Inflammatory macrophage (primary cell): ENCODE measurements at places on chromosomes 6 and 20.

- DNase-seq: peak; percentile 15
These were observed 291.8 kb downstream of the BMP7 start for GRCh38 chr20:56974499-56975250.

DNA sequence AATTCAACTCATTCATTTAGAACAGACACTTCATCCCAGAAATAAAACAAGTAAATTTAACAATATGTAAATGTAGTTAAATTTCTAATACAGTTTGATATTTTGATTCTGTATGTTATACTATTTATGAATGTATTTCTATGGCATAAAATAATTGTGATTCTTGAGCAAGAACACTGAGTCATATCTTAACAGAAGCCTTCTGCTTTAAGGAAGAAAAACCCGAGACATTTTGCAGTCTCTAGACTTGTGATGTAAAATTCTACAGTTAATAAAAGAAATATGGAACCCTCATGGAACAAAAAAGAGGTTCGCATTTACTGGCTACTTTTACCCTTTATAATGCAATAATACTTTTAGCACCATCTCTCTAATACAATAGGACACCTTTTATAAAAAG is 47.9 kb upstream of the SCML4 start:
- DNase-seq: peak; percentile 20

GRCh38 chr6:54125493-54125892 is 14.2 kb downstream of the MLIP start:
- no peak for DNase-seq

- peak; percentile 92 for DNase-seq
These were observed 19.6 kb downstream of the RRBP1 start for GRCh38 chr20:17662333-17663039.

GRCh38 chr20:16267526-16267925 is 305.7 kb downstream of the KIF16B start:
- DNase-seq: no peak

GRCh38 chr20:58224097-58224496 is 4.4 kb downstream of the ANKRD60 start:
- DNase-seq: no peak

- DNase-seq: no peak
These were observed 208.1 kb downstream of the UST start for GRCh38 chr6:148954934-148955333.

DNA sequence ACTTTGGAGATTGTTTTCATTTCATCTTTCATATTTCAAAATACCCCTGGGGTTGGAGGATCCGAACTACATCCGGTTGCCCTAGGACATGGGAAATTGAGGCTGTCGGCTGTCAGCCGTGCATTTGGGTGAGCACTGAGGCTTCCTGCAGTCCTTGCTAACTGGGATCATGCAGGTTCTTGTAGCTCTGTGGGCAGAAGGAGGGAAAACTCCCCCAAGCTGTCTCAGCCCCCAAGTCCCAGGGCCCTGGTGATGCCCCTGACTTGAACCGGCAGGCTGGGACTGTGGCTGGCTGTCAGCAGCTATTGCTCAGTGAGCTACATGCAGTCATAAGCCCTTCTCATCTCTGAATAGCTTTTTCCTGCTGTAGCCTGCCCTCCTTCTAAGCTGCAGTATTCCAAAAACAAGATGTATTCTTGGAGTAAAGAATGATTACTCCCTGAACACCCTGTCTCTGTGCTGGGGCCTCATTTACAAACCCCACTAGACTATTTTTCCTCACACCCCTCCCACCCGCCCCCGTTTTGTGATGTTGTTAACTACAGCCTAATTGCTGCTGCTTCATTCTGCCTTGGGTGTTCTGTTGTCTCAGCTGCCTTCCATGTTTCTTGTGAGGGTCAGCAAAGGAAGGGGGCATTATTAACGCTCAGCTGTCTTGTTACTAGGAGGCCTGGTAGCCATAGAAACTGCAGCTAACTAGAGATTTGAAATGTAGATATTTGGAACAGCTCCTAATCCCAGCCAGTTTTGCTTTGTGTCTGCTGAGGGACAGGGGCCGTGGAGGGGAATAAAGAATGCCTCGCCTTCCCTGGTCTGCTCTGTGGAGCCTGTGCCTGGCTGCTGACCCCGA is 18.1 kb downstream of the MTRES1 start:
- no peak for DNase-seq

DNA sequence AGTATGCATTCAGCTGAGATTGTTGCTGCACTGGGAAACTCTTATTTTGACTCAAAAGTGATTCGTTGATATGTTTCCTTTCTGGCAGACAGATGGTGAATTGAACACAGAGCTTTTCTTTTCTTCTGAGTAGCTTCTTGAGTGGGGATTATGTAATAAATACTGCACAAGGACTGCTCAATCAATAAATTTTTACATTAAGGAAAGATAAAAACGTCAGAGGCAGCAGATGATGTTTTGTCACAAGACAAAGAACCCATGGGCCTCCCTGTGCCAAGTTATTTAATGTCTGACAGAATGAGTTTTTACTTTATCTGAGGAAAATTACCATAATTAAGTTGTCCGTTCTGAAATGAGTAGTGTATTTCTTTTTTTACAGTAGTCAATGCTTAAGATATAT is 460.3 kb downstream of the UTRN start:
- DNase-seq: no peak

- no peak for DNase-seq
These were observed 330.5 kb downstream of the EPHA7 start for GRCh38 chr6:93088621-93089501.

DNA sequence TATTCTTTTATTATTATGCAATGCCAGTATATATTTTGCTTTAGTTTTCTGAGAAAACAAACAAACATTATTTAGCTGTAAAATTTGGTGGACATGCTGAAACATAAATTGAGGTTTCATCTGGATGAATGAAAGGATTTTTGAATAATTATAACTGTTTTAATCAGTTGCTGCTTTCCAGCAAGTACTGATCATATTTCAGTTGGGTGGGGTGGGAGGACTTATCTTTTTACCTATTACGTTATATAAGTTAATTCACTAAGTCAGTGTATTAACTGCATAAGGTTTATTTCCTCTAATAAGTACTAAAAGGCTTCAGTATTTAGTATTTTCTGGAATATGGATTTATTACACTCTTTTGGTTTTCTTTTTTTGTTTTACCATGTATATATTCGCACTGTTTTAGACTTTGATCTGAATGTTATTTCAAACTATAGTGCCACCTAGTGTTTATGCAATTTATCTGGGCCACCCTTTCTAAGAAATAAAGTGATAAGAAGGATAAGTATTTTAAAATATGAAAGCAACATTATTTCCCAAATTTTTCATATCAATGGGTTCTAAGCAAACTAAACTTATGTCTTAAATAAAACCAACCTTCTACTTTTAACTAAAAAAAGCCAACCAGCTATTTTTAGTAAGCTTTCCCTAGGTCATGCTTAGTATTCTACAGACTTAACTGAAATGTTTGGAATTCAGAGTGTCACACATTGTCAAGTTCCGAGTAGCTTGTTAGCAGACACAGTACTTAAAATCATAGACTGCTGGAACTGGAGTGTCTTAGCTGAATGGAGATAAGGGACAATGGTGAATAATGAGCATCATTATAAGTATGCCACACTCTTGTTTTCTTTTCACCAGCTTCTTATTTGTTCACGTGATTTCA is 105.4 kb upstream of the MCHR2 start:
- no peak for DNase-seq

- no peak for DNase-seq
These were observed 20.3 kb downstream of the CST7 start for GRCh38 chr20:24969186-24970029.

GRCh38 chr20:16434062-16434664 is 139.1 kb downstream of the KIF16B start:
- peak; percentile 44 for DNase-seq

DNA sequence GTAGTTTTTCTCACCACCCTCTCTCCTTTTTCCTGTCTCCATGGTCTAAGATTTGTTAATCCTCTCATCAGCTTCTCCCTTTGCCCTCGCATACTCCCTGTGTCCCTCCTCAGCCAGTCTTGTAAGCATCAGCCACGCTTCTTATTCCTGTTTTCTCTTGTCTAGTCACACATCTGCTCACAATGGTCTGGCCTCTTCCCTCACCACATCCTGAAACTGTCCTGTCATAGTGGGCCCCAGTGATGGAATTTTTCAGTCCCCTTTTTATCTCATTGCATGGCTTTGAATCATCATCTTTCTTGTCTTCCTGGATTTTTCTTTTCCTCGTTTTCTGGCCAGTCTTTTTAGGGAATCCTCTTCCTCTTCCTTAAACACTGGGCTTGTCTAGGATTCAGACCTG is 57.2 kb downstream of the GFRA4 start:
- no peak for DNase-seq

GRCh38 chr6:99282479-99283062 is 66.9 kb downstream of the FAXC start:
- DNase-seq: no peak

DNA sequence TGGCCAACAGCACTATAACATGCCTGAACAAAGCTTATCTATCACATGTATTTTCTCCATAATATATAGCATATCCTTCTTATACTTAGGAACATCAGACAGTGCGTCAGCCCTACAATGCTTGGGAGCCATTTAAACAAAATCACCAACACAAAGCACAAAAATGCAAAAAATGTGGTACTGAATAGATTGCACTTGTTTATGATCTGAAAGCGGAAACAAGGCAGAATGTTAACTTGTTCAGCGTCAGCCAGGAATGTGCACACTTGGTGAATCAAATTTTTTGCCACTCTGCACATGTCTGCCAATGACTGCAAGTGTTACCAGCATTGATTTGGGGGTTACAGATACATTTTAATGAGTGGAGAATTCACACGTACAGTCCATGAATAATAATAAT is 14.8 kb downstream of the SLC35A1 start:
- DNase-seq: no peak

DNA sequence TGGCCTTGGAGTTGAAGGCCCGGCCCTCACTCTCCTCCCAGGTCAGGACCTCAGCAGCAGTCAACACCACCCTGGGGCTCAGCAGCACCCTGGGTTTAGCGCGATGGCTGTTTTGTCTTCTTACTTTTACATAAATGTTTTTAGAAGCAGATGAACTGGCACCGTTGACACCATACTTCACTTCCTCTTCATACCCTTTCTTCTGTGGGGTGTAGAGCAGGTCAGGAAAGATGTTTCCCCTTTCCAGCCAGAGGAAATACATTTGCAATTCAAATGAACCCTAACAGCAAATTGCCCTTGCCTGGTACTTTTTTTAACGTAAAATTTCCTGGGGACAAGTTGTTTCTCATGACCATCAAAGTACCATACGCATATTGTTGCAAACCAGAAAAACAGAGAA is 54.7 kb upstream of the SNX9 start:
- DNase-seq: peak; percentile 77

DNA sequence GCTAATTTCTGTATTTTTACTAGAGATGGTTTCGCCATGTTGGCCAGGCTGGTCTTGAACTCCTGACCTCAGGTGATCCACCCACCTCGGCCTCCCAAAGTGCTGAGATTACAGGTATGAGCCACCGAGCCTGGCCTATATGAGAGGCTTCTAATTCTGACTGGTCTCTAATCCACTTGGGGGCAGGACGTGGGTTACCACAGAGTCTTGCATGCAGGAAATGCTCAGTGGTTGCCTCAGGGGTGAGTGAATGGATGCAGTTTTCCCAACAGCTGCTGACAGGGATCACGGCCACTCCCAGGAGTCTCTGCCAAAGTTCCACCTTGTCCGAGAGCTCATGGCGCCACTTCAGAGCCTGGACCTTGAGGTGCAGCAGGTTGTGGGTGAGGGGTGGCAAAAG is 6.4 kb upstream of the FANCE start:
- no peak for DNase-seq

- DNase-seq: peak; percentile 19
These were observed 28.9 kb downstream of the SLC17A5 start for GRCh38 chr6:73624896-73625295.

DNA sequence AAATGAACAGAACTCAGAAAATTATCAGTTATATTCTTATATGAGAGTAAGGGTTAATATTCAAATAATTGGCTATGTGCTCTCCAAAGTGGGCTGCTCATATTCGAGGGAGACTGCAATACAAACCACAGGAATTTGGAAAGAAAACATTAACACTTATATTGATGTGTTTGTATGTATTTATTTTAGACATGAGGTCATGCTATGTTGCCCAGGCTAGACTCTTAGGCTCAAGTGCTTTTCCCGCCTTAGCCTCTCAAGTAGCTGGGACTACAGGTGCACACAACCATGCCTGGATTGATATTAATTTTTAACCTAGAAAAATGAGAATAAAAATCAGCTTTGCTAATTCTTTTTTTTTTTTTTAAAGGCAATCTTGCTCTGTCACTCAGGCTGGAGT is 35.0 kb downstream of the BTBD9 start:
- DNase-seq: no peak

DNA sequence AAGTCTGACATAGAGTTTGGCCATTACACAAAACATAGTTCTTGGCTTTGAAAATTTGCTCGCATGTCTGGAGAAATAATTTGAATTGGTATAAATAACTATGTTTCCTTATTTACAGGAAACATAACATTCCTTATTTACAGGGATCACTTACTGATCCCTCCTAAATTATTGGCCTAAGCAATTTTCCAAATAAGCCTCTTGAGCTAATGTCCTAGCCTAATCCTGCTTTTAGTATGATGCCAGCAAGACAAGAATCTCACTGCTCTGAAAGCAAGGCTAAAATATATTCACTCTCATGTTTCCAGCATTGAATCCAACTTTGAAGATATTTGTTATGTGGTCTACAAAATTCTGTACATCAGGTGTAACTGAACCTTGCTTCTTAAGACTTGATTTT is 4.1 kb upstream of the TBC1D32 start:
- no peak for DNase-seq

GRCh38 chr20:16100767-16101166 is 472.5 kb downstream of the KIF16B start:
- DNase-seq: no peak

DNA sequence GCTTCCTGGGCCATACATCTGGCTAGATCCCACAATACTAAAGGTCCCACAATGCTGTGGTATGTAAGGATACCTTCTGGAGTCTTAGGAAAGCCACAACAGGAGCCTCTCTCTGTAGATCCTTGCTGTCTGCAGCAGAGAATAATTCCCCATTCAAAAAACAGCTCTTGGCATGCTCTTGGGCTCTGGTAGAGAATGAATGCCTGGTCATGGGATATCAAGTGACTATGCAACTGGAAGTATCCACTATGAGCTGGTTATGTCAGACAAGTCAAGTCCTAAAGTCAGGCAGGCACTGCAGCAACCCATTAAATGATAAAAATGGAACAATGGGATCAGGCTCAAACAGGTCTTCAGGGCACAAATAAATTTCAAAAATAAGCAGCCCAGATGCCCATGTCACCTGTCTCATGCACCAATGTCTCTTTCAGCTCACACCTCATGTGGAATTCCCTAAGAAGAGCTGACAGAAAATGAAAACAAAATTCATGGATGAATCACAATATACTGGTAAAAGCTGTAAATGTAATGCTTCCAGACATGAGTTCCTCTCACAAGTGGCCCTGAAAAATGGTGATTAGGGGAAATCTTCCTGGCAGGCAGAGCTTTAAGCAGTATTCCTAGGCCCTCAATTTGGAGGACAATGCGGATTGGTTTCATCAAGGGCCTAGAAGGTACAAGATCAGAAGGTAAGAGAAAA is 4.3 kb downstream of the AK9 start:
- peak; percentile 62 for DNase-seq
